ENCODE measurements at places on chromosomes 11 and 22.

DNA sequence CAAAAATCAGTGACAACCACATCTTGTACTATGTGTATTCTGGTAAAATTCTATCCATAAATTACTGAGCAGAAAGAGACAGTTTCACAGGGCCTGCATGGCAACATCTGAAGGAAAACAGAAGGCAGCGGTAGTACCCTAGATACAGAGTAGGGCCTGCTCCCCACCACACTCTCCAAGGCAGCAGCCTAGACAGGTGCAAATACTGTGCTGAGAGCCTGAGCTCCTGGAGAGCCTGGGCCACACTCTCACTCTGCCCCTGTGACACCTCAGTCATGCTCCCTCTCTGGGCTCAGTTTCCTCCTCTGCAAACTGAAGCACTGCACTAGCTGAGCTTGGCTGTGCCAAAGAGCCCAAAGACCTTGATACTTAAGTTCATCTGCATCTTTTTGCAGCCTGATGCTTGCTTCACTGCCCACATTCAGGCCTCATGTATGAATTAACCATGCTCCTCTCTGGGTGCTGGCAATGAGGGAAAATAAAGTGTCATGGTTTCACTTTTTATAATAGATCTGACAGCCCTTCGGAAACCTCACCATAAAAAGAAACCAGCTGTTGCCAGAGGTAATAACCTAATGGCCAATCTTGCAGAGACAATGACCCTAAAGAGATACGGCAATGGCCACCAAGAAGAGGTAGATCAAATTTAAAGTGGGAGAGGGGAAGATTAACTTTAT, 104.7 kb downstream of the PLEKHA7 start:
- no peak for DNase-seq

DNA sequence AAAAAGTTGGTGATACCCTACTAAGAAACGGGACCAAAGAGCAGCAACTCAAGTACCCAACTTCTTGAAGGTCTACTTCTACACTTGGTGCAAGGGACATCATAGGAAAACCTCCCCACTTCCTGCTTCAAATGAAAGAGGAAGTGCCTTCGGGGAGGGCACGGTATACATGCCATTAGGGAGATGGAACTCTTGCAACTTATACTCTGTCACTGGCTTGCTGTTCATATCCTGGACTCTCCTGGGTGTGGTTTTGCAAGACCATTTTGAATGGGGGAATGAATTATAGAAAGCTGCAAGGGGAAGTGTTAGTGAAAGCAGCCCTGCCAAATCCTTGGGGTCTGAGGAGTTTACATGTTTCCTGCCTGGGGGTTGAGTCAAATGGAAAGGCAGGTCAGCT, 41.9 kb downstream of the CSNK2A3 start:
- DNase-seq: no peak

DNA sequence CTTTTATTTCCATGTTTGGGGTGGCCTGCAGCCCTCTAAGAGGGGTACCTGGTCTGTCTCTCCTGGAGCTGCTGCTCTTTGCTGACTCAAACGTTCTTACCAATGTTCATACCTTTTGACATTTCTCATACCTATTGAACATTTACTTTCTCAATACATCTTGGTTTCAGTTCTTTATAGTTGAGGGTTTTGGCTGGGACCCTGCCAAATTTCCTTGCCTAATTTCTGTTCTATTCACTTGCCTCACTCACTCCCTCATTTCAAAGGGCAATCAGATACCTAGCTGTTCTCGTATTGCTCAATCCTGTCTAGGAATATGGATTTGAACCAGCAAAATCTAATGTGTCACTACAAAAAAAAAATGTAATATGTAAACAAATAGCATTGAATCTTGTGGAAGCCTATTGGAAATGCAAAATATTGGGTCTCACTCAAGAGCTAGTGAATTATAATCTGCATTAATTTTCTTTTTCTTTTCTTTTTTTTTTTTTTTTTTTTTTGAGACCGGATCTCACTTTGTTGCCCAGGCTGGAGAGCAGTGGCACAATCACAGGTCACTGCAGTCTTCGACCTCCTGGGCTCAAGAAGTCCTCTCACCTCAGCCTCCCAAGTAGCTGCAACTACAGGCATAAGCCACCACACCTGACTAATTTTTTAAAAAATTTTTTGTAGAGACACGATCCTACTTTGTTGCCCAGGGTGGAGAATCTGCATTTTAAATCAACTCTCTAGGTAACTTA, 7.5 kb downstream of the OR6M1 start:
- DNase-seq: no peak

DNA sequence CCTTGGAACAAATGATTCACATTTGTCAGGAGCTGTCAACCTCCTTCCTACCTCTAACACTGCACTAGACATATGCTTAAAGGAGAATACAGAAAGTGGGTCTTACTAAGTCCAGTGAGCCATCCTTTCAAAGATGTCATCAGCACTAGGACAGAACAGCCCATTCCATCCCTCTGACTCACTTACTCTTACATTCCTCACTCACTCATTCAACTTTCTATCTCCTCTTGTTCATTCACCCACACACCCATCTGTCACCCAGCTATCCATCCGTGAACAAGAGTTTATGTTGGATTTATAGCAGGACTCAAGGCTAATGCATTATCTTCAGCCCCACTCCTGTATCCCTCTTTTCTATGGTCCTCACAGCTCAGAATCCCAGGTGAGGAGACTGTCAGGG, 9.1 kb downstream of the INSC start:
- no peak for DNase-seq

- peak; percentile 38 for DNase-seq
These were observed 15.0 kb upstream of the YWHAH start for GRCh38 chr22:31929167-31929930.

- no peak for DNase-seq
These were observed at the start of gene LARGE1 for GRCh38 chr22:33920197-33920540. Gene LARGE1, minus strand, starts transcription at chr22:33920476.

DNA sequence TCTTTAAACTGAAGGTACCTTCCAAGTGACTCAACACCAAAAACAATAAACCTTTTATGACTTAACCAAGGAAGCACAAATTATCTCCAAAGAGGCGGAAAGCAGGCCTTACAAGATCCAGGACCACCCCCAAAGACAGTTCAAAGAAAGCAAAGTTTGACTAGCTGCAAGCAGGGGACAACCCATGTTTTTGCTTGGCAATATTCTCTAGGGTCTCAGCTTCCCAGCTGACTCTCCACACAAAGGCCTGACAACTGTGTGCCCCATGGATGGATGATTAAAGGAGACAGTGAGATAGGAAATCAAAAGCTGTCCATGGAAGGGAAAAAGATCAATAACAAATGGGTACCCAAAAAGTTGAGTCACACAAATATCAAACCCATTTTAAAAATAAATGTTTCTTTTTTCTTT, 232.2 kb downstream of the DDX10 start:
- no peak for DNase-seq

DNA sequence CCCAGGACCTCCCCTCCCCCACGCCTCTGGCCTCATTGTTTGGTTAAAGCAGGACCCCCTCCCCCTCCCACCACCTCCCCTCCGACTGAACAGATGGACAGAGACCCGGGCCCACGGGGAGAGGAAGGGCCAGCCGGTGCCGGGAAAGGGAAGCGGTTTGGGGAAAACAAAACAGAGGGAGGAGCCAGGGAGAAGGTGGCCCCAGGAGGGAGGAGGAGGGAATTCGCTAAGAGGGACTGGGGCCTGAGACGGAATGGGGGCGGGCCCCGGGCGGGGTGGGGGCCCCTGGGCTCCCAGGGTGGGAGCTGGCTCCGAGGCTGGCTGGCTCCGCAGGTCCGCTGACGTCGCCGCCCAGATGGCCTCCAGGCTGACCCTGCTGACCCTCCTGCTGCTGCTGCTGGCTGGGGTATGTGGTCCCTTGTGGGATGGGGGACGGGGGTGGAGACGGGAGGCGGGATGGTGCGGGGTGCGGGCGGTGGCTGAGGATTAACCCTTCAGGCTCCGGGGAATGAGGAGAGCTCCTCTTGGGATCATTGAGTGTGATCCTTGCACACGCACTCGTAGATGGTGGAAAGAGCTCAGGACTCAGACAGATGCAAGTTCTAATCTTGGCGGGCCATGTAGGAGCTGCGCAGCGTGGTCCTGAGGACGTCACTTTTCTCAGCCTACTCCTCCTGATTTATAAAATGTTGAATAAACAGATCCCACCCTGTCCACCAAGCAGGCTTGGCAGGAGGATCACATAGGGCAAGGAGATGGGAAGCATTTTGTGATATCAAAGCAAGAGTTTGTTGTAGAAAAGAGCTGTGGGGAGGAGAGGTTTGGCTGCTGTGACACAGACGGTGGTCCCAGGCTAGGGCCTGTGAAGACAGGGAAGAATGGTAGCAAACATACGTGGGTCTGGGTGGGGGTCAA, 688 bp downstream of the SERPING1 start:
- DNase-seq: no peak

- DNase-seq: no peak
These were observed 74.8 kb upstream of the PITPNB start for GRCh38 chr22:27993774-27994350.

- no peak for DNase-seq
These were observed 91.2 kb downstream of the LUZP2 start for GRCh38 chr11:24588081-24588480.

GRCh38 chr11:26963764-26964163, 30.1 kb upstream of the FIBIN start:
- no peak for DNase-seq

Measured in HFF-Myc (cell line).